ENCODE measurements at places on chromosomes 11 and 22.

DNA sequence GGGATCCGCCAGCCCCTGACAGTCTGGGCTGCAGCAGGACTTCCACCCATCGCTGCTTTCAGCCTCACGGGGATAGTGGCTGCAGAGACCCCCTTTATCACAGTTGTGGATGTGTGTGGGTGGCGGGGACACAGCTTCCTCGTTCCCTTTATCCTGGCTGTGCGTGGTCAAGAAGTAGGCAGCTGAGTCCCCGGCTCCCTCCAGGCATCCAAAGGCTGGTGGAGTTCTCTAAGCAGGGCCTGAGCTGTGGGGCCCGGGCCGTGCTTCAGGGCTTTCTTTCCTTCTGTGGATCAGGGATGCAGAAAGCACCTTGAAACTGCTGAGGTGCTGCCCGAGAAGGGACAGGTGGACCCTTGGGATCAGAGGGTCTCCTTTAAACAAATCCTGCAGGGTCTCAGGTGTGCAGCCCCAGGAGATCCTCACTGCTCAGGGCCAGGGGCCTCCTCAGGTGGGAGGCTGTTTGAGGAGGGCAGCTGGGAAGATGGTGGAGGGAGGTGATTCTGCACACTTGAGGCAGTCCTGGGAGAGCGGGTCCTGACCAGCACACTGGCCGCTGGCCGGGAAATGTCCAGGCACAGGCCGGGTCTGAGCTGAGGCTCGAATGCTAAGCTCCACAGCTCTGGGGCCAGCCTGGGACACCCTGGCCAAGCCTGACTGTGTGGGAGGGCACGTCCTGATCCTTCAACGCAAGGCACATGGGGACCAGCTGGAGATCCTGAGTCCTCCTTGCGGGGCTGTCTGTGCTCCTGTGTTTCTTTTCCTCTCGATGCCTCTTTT, 1024.3 kb downstream of the BRD1 start:
- no peak for DNase-seq

GRCh38 chr11:85826116-85826855, 15.3 kb upstream of the SYTL2 start:
- DNase-seq = no peak

DNA sequence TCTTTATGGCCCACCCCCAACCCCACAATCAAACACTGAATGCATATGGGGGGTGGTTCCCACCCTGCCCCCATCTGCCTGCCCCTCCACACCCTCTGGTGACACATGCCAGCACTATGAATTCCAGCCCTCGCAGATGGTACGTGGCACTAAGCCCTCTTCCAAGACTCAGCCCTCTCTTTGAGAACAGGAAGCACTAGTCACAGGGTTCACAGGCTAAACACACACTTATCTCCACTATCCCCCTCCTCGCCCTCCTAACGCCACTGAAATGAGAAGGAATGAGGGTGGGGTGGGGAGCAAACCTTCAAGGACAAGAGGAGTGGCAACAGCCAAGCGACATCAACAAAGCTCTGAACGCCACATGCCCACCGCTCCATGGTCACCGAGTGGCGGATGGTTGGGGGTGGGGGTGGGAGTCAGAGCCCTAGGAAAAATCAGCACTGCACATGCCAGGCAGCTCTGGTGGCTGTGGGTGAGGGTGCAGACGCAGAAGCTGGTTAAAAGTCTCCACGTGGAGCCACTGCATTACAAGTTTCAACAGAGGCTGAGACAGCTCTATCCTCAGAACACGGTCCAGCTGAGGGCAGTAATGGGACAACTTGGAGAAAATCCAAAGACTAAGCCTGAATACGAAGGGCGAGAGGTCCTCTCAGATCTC, 33.6 kb downstream of the TMEM184B start:
- DNase-seq = no peak

GRCh38 chr11:59545179-59546020, 34.1 kb downstream of the OR4D9 start:
- no peak for DNase-seq

GRCh38 chr22:20779818-20780158, 5.9 kb downstream of the SERPIND1 start:
- no peak for DNase-seq

GRCh38 chr11:131840545-131840944, 470.1 kb downstream of the NTM start:
- no peak for DNase-seq

DNA sequence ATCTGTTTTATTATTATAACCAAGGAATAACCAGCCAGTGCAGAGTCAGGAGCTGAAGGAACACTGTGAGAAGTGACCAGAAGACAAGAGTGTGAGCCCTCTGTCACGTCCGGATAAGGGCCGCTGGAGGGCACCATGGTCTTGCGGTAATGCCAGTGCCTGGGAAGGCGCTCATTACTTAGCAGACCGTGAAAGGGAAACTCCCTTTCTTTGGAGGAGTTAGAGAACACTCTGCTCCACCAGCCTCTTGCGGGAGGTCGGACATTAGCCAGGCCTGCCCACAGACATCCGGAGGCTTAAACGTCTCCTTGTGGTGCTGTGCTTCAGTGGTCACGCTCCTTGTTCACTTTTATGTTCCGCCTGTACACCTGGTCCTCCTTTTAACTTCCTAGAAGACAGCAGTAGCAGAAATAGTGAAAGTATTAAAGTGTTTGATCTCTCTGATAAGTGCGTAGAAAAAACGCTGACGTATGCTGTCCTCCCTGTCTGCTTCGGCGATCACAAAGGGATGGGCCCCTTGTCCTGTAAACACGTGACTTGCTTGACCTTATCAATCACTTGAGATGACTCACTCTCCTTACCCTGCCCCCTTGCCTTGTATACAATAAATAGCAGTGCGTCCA, 120.6 kb upstream of the LMO1 start:
- DNase-seq = no peak

GRCh38 chr11:8913961-8914660, 3.1 kb downstream of the AKIP1 start:
- peak; percentile 37 for DNase-seq

- no peak for DNase-seq
These were observed 724.9 kb upstream of the TENM4 start for GRCh38 chr11:80165744-80166143.

GRCh38 chr11:32116668-32117067, 25.8 kb downstream of the RCN1 start:
- DNase-seq = no peak

DNA sequence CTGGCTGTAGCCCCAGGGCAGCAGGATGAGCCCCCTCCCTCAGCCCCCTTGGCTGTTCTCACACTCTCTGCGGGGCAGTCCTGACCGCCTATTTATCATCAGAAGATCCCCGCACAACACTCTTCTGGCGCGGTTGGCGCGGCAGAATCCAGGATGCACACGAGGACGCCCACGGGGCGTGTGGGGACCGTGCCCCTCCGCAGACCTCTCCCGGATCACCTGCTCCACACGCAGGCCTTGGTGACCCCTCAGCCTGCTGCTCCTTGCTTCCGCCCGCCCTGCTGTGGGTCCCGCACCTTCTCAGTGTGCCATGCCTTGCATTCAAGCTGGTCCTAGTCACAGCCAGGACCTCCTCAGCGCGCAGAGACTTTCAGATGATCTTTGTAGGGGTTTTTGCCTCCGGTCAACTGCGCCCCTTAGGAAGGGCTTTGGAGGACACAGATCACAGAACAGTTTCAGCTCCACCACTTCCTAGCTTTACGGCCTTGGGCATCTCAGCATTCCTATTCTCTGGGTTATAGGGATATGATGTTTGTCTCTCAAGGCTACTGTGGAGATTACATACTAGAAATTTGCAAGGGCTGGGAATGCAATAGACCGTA, 841 bp upstream of the TUB start:
- no peak for DNase-seq

DNA sequence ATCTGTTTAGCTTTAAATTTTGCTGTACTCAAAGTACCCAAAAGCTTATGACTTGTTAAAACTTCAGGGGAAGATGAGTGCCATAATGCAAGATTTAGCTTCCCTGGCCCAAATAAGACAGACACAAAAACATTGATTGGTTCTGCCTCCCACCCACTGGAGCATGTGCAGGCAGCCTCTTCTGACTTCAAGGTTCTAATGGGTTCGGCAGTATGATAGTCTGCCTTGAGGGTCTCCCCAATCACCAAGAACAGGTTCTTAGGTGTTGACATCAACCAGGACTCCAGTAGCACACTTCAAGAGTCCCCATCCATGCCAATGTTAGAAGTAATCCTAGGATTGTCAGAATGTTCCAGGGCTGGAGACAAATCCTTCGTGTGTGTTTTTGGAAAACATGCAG, 12.5 kb downstream of the EIF4G2 start:
- DNase-seq = no peak

- DNase-seq = no peak
These were observed 3.8 kb upstream of the CAPN5 start for GRCh38 chr11:77062924-77063323.

GRCh38 chr11:72237112-72237931, 6.7 kb downstream of the PHOX2A start:
- DNase-seq = no peak

DNA sequence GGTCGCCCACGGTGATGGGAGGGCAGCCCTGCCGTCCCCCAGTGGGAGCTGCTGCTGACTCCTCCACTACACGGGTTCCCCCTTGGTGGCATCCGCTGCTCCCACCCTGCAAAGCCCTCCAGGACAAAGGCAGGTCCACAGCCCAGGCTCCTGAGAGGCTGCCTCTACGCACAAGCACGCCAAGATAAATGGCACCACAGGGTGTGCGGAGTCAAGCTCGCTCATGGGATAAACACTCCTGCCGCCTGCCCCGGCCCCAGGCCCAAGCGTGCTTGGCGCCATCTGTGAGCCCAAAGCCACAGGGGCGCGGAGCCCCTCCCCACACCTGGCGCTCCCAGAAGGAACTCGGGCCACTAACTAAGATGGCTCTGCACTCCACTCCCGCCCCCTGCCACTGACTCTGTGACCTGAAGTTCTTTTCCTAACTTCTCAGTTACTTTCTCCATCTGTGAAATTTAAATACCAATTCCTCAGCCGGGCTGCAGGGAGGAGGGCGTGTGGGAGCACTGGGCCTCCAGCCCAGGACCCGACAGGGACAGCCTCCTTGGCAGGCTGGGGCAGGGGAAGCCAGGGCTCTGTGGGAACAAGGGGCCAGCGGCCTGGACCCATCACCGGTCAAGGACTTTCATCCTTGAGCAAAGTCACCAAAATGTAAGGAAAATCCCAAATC, 14.9 kb downstream of the EHD1 start:
- no peak for DNase-seq

GRCh38 chr11:342328-342727, 21.7 kb upstream of the IFITM3 start:
- no peak for DNase-seq

- no peak for DNase-seq
These were observed 2.6 kb downstream of the PPP1R14B start for GRCh38 chr11:64244107-64244506.

GRCh38 chr11:16981651-16982194, 32.5 kb downstream of the PLEKHA7 start:
- no peak for DNase-seq

GRCh38 chr11:108939135-108939534, 274.3 kb downstream of the DDX10 start:
- DNase-seq = no peak

GRCh38 chr22:19085233-19085718, 36.9 kb downstream of the DGCR2 start:
- peak; percentile 46 for DNase-seq

DNA sequence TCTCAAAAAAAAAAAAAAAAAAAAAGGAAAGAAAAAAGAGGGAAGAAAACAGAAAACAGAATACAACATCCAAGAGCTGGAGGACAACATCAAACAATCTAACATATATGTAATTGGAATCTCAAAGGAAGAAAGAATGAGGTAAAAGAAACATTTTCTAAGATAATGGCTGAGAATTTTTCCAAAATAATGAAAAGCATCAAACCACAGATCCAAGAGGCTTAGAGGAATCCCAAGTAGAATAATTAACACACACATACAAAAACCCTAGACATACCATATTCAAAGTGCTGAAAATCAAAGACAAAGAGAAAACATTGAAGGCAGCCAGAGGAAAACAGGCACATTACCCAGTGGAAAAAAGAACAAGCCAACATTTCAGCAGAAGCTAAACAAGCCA, 4.9 kb downstream of the SULT4A1 start:
- no peak for DNase-seq

DNA sequence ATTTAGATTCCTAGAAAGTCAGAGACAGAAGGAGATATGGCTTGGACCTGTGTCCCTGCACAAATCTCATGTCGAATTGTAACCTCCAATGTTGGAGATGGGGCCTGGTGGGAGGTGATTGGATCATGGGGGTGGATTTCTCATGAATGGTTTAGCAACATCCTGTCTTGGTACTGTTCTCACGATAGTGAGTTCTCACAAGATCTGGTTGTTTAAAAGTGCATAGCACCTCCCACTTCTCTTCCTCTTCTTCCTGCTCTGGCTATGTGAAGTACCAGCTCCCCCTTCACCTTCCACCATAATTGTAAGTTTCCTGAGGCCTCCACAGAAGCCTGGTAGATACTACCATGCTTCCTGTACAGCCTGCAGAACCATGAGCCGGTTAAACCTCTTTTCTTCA, 27.6 kb upstream of the PAMR1 start:
- no peak for DNase-seq

DNA sequence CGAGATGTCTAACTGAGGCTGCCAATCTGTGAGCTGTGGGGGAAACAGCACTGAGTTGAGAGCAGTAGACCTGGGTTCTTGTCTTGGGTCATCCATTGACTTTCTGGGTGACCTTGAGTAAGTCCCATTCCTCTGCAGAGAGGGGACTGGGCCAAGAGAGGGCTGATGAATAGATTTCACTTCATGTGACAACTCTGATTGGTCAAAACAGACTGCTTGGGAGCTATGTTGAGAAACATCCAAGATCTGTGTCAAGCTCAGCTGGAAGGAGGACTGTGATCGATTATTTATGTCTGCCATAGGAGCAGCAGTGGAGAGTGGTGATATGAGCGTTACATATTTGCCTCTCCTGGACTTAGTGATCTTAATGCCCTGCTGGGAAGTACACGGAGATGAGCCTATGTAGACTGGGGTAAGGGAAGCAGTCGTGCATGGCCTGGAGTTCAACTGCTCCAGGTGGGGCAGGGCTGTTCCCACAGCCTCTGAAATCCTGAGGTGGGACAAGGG, 47.7 kb downstream of the OTOG start:
- DNase-seq = no peak

DNA sequence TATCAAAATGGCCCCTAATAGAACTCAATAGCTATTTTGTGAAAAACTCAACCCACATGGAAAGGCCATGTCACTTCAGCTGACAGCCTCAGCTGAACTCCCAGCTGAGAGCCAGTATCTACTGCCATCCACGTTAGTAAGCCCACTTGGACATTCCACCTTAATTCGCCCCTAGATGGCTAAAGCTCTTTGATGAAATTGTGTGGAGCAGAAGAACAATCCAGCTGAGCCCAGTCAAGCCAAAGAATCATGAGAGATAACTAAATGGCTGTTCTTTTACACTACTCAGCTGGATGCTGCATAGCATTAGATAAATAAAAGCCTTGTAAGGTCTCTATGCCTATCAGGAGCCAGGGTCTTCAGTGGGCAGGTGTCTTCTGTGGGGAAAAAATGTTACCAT, 396.8 kb downstream of the AASDHPPT start:
- DNase-seq = no peak

Data from D721Med (cell line).